ENCODE measurements at places on chromosomes 3 and 15. TPM values are rescaled to one million over a fixed set of nuclear protein-coding genes. Genes with fewer than 3 reads are reported as not detected.

GRCh38 chr3:8914491-8914890 is 48.8 kb downstream of the RAD18 start:
- DNase-seq: no peak

The MYO5C gene
- 102 TPM for total RNA-seq

The RBP2 gene
- 3.1 TPM for total RNA-seq

The CCR9 gene
- not detected for total RNA-seq

GRCh38 chr3:107596639-107597038 is 73.9 kb downstream of the BBX start:
- no peak for DNase-seq

The RBPMS2 gene
- total RNA-seq: 14.5 TPM

The COX17 gene
- 53.5 TPM for total RNA-seq
